ENCODE measurements at places on chromosomes 16 and 17.

DNA sequence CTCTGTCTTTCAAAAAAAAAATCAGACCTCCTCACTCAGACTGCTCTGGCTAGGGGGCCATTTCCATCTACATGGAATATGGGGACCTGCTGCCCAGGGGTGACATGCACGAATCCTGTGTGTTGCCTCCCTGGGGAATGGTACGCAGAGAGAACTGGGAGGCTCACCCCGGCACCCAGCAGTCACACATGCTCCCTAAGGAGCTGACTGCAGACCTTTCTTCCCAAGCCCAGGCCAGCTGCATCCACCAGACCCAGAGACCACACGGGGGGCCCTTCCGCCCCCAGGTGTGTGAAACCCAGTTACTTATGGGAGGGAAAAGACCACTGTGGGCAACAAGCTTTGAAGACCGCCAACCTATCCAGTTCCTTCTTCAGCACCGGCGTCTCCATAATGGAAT lies 7.2 kb upstream of the NLRC3 start:
- no peak for DNase-seq

- no peak for DNase-seq
Observed at GRCh38 chr17:7024402-7024785, 1.5 kb downstream of the BCL6B start.

GRCh38 chr16:83402160-83402814 lies 405.5 kb upstream of the HSBP1 start:
- no peak for DNase-seq

- DNase-seq, result no peak
Observed at GRCh38 chr16:5615868-5616642, 518.5 kb upstream of the EEF2KMT start.

DNA sequence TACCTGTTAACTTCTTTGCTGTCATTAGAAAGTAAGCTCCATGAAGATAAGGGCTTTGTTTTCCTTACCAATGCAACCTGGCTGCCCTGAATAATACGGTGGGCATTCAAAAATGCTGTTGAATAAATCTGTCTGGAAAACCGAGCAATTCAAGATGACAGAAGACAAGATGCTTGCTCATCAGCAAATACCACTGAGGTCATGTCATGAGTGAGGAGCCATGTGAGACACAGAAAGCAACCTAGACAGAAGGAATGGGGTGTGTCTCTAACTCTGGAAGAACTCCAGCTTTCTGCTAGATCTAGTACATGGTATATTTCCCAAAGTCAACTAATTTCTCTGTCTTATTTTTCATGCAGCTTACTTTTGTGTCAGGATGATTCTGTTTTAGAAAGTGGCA lies 64.2 kb downstream of the STH start:
- no peak for DNase-seq

DNA sequence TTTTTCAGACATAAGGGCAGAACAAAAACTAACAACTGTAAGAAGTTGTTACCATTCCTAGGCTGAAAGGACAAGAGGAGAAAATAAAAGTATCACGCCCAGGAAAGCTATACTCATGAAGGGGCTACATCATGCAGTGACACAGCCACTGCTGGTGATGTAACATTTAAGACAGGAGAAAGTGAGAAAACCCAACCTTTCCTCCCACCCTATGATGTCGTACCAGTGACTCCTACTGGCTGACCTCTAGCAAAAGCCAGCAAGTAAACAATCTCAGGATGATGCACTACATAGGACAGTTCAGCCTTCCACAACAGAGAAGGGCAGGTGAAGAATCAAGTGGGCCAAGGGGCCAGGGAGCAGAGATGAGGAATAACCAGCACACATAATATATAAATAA lies 14.0 kb upstream of the OR1E2 start:
- no peak for DNase-seq

- no peak for DNase-seq
Observed at GRCh38 chr16:78903843-78904242, 696.7 kb downstream of the MAF start.

GRCh38 chr17:61072648-61073047 lies 327.0 kb upstream of the TBX2 start:
- no peak for DNase-seq

GRCh38 chr16:54174750-54175149 lies 111.8 kb downstream of the IRX3 start:
- no peak for DNase-seq

Measured in activated CD8-positive, alpha-beta memory T cell treated with anti-CD3 and anti-CD28 coated beads for 4 hours (primary cell).